T-helper 17 cell (primary cell): ENCODE measurements at places on chromosomes 12 and 14.

- no peak for DNase-seq
Measured at GRCh38 chr14:54486685-54487084, 2.1 kb downstream of the GMFB start.

GRCh38 chr14:69532561-69533340 lies 41.9 kb downstream of the CCDC177 start:
- DNase-seq, result no peak

GRCh38 chr14:74955229-74956026 lies at the start of gene PGF:
Gene PGF (minus strand): TSS chr14:74955597. CDS start chr14:74955242, 355 bp downstream.
- DNase-seq, result peak; percentile 37

- no peak for DNase-seq
Measured at GRCh38 chr12:28610401-28611114, 420.3 kb downstream of the CCDC91 start.
